Activated naive CD8-positive, alpha-beta T cell treated with anti-CD3 and anti-CD28 coated beads for 36 hours (primary cell): ENCODE measurements at places on chromosomes 3 and 15.

- no peak for DNase-seq
Observed at GRCh38 chr15:31843426-31844055, 186.8 kb upstream of the CHRNA7 start.

DNA sequence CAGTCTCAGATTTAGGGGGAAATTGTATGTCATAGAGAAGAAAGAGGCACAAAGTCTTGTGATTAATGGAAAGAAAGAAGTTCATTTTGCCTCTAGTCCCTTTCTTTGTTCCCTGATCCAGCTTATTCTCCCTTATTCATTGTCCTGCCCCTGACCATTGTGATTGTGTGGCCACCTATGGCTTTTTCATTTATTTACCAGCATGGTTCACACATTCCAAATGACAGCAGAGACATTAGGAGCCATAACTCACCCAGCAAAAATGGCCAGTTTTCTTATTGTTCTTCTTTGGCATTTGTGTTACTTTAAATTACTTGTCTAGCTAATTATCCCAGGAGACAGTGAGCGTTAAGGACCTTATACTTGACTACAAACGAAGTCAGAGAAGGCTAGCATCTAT, 36.3 kb upstream of the SGO1 start:
- no peak for DNase-seq

GRCh38 chr3:126895178-126896066, 87.5 kb upstream of the PLXNA1 start:
- no peak for DNase-seq

DNA sequence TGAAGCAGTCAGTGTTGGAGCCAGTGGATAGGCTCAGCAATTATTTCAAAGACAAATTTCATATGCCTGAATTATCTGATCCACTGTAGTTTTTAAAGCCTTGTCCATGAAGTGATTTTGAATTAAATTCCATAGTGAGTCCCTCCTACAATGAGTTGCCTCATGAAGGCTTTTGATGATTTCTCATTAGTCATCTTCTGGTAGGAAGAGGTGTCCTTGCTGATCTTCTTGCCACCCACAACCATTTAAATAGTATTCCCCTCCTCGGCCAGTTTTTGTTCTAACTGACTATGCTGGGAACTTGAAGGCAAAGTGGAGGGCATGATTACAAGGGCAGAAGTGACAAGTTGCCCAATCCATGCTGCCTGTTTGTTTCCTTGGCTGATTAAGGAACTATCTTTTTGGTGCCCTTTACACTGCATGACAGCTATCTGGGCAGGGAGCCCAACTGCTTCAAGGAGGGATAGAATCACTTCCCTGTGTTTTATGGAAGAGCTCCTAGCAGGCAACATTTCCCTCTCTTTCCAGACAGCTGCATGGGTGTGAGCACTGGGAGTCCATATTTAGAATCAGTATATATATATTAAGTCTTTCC, 617.5 kb downstream of the ZPLD1 start:
- no peak for DNase-seq

- DNase-seq: no peak
Observed at GRCh38 chr3:63580151-63580550, 72.3 kb upstream of the SNTN start.

- no peak for DNase-seq
Observed at GRCh38 chr3:141895731-141896130, 19.3 kb downstream of the ATP1B3 start.
